ENCODE measurements at places on chromosomes 11 and 22.

GRCh38 chr11:63880403-63880790, 36.6 kb downstream of the RCOR2 start:
- no peak for DNase-seq

GRCh38 chr22:36156515-36157419, 3.8 kb downstream of the APOL3 start:
- DNase-seq, result peak; percentile 79

DNA sequence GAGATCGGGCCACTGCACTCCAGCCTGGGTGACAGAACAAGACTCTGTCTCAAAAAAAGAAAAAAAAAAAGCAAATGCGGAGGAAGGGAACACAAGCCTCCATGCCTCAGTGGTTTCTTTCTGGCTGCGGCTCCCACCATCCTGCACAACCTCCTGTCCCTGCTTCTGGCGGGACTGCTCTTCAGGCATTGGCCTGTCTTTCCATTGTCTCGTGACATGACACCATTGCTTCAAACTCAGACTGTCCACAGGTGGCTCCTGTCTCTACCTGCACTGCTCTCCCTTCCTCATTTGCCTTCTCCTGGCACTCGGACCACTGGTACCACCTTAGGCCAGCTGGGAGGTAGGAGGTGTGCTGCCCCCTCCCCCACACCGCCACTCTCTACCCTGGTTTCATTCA, 10.6 kb upstream of the PPM1F start:
- no peak for DNase-seq

GRCh38 chr22:25208743-25209505, 9.3 kb downstream of the CRYBB3 start:
- no peak for DNase-seq

DNA sequence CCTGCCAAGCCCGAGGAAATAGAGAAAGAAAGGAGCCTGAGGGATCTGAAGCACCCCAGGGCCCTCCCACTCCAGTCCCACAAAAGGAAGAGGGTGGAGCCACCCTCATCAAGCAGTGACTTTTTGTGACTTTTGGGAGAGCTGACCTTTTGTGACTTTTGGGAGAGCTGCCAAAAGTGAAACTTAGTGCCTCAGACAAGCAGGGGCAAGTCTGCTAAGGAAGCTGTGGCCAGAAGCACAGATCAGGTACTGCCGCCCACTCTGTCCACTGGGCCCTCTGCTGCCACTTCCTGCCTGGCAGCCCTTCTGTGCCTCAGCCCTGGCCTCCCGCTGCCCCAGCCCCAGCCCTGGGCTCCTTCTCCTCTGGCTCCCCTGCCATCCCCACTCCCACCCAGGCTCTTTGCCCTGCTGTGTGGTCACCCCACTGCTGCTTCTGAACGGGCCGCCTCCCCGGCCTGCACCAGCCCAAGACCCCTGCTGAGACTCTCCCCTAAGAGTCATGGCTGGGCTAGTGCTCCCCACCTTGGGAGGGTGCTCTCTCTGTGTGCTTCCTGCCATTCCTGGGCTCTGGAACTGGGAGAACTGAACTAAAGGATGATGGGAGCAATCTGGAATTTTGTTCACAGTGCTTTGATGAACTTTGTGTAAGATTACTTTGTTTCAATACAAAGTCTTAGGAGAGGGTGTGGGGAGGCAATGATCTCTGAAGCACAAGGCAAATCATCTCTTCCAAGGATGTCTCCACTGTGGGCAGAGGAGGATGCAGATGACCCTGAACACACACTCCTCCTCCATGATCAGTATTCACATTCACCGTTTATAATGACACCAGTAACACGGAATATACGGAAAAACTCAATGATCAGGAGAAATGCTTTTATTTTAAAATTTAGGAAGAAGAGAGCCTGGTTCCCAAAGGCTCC, at the start of gene APOBEC3H:
TSS of gene APOBEC3H (plus strand) at position 147 of the 923 bp plus-strand sequence. CDS start 3,035 bp downstream, outside the sequence.
- DNase-seq, result no peak

DNA sequence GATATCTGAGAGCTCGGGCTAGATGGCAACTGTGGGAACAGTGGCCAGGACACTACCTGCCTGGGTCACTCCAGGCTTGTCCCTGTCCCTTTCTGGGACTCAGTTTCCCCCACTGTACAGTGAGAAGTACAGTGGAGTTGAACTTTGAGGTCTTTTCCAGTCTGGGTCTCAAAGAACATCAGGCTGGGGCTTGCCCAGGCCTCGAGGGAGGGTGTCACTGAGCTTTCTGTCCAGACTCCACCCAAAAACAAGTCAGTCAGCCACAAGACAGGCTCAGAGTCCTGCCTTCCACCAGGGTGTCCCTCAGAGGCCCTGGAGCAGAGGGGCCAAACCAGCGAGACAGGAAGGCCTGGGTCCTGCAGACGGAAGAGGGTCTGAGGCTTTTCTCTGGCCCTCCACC, 2.0 kb upstream of the PLA2G3 start:
- DNase-seq, result no peak

GRCh38 chr11:25065746-25066145, 568.9 kb downstream of the LUZP2 start:
- no peak for DNase-seq

- no peak for DNase-seq
These were observed 21.2 kb upstream of the OSBPL5 start for GRCh38 chr11:3186166-3186953.

DNA sequence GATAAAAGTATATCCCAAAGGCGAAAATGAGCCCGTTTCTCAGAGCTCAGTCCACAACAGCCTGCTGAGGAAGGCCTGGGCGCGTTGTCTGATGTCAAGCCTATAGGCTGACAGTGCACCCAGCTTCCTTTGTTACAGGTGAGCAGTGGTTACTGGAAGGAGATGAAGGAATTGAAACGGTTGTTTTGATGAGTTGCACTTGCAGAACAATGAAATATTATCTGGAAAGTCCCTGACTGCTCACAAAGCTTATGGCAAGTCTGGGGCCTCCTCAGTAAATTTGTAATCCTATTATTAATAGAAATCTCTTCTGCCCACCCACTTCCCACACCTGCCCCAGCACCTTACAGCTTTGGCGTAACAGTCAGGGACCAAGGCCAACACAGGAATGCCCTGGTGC, 77.8 kb downstream of the C11orf91 start:
- no peak for DNase-seq

DNA sequence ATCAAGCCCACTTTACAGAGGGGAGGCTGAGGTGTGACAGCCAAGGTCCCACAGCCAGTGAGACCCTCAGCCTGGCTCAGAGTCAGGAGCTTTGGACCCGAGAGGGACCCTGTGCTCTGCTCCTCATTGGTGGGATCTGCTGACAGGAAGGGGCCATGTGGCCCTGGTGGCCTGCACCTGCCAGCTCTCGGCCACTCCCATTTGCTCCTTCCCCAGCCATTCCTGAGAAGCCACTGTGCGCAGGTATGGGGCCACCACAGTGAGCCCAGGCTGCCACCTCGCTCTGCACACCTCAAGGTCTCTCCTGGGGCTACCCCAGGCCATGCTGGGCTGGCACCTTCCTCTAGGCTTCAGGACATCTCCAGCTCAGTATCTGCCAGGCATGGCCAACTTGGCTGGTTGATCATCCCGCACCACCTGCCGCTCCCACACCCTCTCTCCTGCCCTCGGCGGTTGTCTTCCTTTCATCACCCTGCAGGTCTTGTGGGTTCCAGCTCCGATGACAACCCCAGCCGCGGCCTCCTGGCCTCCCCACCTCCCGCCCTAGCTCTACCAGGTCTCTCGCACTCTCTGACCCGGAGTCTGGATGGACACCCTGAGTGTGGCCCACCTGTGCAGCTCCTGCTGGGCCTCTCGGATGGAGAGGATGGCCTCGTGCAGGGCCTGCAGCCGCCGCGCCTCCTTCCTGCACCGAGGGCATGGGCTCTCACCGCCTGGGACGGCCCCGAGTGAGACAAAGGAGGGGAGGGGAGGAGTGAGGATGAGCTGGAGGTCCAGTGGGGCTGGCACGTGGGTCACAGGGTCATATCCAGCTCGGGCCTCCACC, 32.2 kb upstream of the CARS1 start:
- no peak for DNase-seq

GRCh38 chr11:118921121-118921928, 4.4 kb downstream of the BCL9L start:
- no peak for DNase-seq

GRCh38 chr11:27158456-27159334, 118.1 kb downstream of the BBOX1 start:
- no peak for DNase-seq

DNA sequence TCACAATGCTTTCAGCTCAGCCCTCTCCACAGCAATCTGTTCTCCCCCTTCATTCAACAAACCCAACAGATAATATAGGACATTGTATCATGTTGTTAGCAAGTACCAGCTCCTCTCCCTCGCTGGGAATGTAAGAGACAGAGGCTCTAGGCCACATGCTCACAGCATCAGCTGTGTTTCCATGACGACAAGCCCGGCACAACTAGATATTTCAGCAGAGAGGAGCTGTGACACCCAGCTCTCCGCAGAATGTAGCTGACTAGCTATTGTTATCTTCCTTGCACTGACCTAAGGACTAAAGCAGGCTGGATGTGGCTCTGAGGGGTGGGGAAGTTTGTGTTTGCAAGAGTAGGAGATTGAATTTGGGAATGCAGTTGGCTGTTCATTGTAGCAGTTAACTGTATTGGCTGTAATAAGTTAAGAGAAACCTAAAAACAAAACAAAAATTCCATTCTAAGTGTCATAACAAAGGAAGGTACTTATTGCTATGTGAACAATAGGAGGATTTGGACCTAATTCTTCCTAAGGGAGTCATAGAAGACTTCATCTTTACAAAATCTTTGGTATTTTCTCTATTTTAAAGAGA, 28.0 kb upstream of the RRAS2 start:
- DNase-seq, result no peak

- DNase-seq, result no peak
These were observed 55.6 kb upstream of the LYVE1 start for GRCh38 chr11:10623797-10624761.

- no peak for DNase-seq
These were observed 2.3 kb downstream of the SHANK3 start for GRCh38 chr22:50674606-50675552.
